Ovary (tissue), 10 donors: ENCODE measurements at places on chromosomes 11 and 22. TPM values are rescaled to one million over a fixed set of nuclear protein-coding genes. Genes with fewer than 3 reads are reported as not detected.
A peak's percentile ranks its signal among the peaks of the same experiment; 100 is the strongest.

- DNase-seq: no peak
Observed at GRCh38 chr11:61332281-61332796, 566 bp downstream of the DDB1 start.

DNA sequence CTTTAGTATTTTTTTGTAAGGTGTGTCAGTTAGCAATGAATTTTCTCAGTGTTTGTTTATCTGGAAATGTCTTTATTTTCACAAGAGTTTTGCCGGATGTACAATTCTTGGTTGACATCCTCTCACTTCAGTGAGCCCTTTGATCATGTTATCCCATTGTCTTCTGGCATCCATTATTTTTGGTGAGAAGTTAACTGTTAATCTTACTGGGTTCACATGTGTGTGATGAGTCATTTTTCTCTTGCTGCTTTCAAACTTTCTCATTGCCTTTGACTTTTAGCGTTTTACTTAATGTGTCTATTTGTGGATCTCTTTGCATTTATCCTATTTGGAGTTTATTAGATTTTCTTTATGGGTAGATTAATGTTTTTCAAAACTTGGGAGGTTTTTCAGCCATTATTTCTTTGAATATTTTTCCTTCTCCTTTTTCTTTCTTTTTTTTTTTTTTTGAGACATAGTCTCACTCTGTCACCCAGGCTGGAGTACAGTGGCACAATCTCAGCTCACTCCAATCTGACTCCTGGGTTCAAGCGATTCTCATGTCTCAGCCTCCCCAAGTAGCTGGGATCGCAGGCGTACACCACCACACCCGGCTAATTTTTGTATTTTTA lies 100.5 kb upstream of the RRM1 start:
- DNase-seq: no peak

DNA sequence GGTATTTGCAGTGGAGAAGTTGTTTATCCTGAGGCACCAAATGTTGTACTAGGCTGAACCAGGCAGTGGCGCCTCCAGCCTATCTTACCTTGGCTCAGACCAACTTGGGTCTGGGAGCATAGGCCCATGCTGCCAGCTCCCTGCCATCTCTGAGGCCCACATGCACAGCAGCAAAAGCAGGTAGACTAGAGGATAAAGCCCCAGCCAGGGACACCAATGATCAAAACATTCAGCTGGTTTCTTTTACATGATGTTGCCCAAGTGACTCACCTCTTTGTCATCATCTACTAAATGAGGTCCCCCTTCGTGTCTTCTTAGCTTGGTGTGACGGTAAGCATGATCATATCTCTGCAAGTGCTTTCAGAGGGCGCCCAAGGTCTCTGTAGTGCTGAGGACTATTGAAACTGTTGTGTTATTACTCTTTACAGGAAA lies 112.1 kb upstream of the DRD2 start:
- DNase-seq: no peak

- DNase-seq: peak; percentile 42
Observed at GRCh38 chr11:65505466-65506289, 6.8 kb downstream of the MALAT1 start.

NXPE4 gene
- not detected for total RNA-seq

POU2AF3 gene
- total RNA-seq: 11.5 TPM

GRCh38 chr22:49826603-49827270 lies 936 bp downstream of the BRD1 start:
- DNase-seq: peak; percentile 65

GRCh38 chr22:44109416-44109815 lies 71.3 kb upstream of the PARVG start:
- peak; percentile 3 for DNase-seq
